T follicular helper cell (primary cell): ENCODE measurements at places on chromosomes 12 and 14.

DNA sequence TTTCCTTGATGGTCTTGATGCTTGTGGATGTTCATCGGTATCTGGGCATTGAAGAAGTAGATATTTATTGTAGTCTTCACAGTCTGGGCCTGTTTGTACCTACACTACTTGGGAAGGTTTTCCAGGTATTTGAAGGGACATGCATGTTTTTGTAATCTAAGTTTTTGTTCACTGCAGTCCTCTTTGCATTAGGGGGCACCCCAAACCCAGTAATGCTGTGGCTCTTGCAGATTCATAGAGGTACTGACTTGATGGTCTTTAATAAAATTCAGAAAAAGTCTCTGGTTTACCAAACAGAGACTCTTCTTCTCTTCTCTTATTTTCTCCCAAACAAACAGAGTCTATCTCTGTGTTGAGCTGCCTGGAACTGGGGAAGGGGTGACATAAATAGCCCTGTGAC lies 150.9 kb upstream of the SLC16A7 start:
- peak; percentile 1 for DNase-seq

DNA sequence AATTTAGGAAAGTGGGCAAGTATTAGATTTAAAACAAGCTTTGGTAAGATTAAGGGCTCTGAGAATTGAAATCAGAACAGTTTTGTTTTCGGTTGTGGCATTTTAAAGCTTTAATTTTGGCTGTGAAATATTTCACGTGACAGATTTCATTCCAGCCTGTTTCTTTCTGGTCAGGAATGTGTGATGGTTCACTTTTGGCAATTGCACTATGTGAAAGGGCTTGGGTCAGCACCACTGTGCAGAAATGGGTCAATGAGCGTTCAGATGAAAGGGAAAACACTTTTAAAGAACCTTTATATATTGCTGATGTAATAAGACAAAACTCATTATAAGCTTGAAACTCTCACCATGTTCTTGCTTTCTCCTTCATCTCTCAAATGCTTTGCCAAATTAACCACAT lies 17.1 kb downstream of the NUBPL start:
- no peak for DNase-seq

DNA sequence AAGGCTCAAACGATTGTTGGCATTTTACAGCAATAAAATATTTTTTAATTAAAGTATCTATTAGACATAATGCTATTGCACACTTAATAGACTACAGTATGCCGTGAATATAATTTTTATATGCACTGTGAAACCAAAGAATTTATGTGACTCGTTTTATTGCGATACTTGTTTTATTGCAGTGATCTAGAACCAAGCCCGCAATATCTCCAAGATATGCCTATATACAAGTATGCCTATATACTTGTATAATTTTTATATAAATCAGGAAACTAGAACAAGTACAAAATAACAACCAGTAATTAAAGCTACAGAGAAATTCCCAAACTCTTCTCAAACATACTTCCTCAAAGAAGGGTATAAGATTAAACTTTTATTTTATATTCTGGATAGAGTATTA lies 31.3 kb downstream of the EEA1 start:
- no peak for DNase-seq

DNA sequence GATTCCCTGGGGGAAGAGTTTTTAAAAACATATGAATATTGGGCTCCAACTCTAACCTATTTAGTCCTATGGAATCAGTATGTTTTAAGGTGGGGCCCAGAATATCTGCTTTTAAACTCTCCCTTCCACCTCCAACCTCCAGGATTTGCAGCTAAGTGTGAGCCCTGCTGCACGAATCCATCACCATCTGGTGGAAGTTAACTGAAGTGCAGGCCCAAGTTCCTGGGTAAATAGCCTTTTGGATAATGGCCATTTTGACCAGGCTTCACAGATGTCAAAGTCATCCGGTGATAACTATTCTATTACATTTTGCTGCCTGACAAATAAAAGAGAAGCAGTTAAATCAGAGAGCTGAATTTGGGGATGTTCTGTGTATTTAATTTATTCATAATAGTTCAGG lies 58.1 kb upstream of the RMST start:
- no peak for DNase-seq

GRCh38 chr12:132133952-132134652 lies 10.0 kb downstream of the DDX51 start:
- no peak for DNase-seq

GRCh38 chr14:53060046-53060445 lies 93.1 kb downstream of the DDHD1 start:
- DNase-seq = no peak

DNA sequence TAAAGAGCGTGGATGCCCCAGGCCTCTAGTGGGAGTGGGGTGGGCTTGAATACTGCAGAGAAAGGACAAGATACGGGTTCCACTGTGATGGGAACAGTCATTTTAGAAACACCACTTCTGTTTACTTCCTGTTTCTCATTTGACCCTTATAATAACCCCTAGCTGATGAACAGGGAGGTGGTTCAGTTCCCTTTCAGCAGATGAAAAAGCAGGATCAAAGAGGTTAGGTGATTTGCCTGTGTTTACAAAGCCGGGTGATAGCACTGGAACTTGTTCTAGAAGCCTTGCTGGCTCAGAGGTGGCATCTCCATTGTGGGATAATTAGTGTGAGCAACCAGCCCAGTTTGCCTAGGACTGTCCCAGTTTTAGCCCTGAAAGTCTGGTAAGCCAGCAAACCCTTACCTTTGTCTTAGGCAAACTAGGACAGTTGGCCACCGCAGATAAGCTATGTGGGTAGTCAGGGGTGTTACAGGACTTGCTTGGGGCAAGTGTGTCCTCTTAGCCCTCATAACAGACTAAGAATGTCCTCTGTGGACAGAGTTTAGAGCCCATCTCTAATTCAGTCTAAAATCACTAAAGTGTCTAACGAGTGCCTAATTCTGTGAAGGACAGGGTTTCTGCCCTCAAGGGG lies 7.5 kb upstream of the LRP1-AS start:
- DNase-seq = no peak

DNA sequence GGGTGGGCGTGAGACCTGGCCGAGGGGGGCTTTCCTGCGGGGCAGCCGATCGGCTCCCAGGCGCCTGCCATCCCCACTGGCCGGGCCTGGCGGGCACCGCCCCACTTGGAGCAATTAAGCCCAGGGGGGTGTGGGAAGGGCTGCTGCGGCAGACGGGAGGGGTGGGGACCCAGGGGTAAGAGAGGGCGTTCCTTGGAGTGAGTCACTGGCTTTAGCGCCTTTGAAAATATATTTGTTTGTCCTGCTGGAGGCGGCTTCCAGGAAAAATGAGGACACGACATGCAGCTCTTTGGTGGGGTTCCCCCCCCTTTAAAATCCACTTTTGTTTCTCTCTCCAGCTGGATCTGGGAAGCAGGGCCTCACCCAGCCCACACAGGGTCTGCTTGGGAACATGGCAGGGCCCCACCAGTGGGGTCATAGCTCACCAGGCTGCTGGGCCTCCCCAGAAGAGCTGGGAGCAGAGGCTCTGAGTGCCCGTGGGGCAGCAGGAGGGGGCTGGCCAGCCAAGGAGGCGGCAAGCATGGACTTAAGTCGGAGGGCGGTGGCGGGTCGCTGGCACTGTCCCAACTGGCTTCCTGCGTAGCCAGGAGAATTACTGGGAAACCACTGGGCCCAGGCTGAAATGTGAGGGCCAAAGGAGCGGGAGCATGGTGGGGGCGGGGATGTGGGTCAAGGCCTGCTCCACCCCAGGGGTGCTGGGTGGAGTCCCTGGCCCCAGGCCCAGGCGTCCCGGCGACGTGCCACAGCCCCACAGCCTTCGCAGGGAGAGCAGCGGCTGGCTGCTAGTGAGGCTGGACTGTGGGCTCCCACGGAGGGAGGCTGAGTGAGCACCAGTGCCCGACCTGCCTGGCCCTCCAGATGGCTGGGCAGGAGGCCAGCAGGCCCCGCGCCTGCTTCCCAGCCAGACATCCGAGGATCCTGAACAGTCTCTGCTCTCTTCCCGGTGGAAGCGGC lies 128.0 kb downstream of the RFLNA start:
- DNase-seq = no peak

DNA sequence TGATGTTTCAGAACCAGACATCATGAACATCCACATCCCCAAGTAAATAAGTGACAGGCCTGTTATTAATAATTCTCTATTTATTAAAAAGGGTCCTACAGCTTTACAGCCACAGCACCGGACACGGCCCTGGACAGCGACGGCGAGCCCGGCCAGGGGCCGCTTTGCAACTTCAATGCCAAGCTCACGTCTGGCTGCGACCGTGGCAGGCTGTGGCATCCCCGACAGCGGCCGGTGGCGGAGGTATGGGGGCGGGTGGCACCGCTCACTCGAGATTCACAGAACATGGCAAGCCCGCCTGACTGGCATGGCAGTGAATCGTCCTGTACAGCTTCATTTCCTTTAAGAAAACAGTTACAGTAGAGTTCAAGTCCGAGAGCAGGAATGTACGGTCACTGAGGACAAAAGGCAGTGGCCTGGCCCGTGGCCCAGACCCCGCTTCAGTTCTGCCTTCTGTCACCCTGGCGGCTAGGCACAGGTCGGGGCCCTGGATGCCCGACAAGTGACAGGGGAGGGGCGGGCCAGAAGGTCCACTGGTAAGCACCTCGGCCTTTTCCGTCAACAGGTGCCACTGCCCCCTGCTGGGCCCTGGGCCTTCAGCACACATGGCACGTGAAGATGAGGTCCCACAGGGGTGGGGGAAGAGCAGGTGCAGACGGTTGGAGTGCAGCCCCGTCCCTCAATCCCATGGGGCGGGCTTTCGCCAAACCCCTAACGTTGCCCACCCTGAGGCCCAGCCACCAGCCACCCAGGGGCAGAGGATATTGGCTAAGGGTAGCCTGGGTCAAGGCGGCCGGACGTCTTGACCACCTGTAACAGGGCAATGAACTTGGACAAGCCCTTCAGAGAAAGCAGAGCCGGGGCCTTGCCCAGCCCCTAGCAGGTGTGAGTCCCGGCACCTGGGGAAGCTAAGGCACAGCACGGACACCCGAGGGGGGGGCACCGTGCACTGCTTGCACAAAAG lies 30.3 kb downstream of the HIP1R start:
- no peak for DNase-seq

DNA sequence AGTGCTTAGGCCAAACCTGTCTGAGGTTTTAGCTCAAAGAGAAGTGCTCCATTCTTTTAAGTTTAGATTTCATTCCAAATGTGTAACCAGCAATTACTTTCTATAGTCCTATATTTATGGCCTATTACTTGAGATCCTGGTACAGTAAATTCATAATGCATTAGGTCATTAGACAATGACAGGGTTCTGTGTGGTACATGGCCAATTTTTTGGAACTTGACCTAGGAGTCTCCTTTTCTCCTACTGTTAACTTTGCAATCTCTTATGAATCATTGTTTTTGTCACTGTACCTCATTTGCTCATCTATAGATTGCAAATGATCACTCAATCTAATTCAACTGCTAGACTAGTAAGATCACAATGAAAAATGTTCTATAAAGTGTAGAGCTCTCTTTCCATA lies 136.7 kb downstream of the PDE3A start:
- no peak for DNase-seq

- no peak for DNase-seq
Observed at GRCh38 chr12:54704202-54704601, 56.0 kb upstream of the DCD start.

GRCh38 chr12:72189266-72189665 lies 82.9 kb upstream of the TRHDE start:
- DNase-seq = no peak

DNA sequence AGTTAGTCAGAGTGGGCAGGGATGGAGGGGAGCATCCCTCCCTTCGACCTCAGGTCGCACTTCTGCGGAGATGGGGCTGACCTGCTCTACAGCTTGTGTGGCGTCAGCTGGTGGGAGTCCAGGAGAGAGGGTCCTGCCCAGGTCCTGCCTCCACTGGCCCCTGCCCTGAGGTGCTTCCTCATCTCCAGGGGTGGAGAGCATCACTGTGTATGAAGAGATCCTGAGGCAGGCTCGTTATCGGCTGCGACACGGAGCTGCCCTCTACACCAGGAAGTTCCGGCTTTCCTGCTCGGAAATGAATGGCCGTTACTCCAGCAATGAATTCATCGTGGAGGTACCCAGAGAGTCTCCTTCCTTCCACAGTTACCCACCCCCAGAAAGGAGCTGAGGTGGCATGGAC lies 20.2 kb downstream of the CLSTN3 start:
- no peak for DNase-seq

- DNase-seq = no peak
Observed at GRCh38 chr14:104143521-104144452, 5.4 kb downstream of the KIF26A start.

- no peak for DNase-seq
Observed at GRCh38 chr12:7869137-7869536, 3.6 kb downstream of the SLC2A14 start.

GRCh38 chr12:64085154-64085553 lies 136.9 kb downstream of the KICS2 start:
- DNase-seq = no peak

DNA sequence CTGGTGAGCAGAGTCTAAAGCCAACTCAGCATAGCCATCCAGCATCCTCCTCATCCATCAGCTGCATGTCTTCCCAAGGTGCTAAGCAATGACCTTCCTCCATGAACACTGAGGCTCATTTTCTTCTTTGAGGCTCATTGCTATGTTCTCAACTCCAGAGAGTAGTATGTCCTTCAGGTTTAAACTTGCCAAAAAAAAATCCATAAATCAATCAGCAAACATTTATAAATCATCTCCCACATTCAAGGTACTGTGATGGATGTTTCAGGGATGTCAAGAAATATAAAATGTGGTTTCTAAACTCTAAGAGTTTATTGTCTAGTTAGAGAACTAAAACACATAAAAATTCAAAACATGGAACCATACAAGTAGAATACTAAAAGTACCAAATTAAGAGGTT lies 29.8 kb upstream of the MDM1 start:
- no peak for DNase-seq

DNA sequence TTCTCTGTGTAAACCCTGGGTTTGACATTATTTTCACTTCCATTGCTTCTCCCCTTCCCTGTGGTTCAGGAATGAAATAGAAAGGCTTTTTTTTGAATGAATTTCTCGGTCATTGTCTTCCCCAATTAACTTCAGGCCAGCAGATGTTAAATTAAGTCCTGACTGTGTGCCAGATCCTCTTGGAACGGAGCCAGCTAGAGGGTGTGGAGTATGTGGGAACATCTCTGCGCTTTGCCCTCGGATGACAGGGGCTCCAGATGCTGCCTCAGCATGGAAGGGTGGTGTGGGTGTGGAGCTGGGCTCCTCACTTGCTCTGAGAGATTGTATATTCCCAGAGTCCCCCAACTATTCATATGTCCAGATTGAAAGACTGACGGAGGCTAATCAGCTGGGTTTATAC lies 13.1 kb downstream of the KRT85 start:
- no peak for DNase-seq

DNA sequence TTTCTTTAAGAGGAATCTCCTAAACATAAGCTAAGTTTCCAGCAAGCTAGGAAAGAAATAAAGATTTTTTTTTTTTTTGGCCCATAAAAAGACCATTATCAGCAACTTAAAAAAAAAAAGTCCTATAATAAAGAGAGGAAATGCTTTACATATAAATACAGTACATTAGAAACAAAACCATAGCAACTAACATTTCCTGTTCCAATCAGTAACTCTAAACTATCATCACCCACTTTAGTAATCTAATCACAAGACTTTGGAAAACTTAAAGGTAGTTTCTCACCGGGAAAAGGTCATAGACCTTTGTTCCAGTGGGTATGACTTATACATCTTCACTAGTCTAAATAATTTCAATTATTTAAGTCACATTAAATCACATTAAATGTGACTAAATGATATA lies 11.1 kb downstream of the SPTSSA start:
- DNase-seq = no peak
